ENCODE measurements at places on chromosomes 7 and 10. TPM values are rescaled to one million over a fixed set of nuclear protein-coding genes. Genes with fewer than 3 reads are reported as not detected.

Gene MYOZ1
- not detected for total RNA-seq

GRCh38 chr10:1540144-1540543 is 197.2 kb downstream of the ADARB2 start:
- H3K27me3 ChIP-seq, result no peaks in the 10 kb centered on the region
- H3K4me3 ChIP-seq, result no peak overlapping the region
- no peak overlapping the region for H3K27ac ChIP-seq
- H3K36me3 ChIP-seq, result no peaks in the 10 kb centered on the region

DNA sequence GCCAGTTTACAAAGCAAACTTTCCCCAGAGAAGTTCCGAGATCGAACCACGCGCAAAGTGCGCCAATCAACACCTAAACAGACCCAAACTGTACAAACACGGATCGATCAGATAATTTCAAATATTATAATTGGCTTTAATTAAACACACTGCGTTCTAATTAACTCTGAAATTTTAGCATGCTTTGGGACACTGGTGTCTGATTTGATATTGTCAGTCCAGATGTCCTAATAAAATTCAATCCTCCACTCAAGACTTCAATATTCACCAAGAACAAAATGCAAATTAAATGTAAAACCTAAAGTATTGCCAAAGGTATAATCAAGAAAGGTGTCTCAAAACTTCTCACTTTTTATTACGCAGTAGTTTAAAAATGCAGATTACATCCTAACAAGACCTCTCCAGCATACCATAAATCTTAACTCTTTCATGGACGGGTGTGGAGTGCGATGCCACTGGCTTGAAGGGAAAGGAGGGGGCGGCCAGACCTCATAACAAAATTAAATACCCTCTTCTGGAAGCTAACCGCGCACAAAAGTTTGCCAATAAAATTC is 5.9 kb upstream of the EBF3 start:
- no peak overlapping the region for H3K27ac ChIP-seq
- no peak for DNase-seq
- peaks cover 11% of the 10 kb centered on the region for H3K4me1 ChIP-seq
- H3K36me3 ChIP-seq, result no peaks in the 10 kb centered on the region
- peaks cover 65% of the 10 kb centered on the region for H3K27me3 ChIP-seq

Gene ZNF425
- total RNA-seq, result 0.22 TPM

Gene ARL3
- total RNA-seq, result 5.3 TPM

GRCh38 chr7:89728481-89728880 is 425.8 kb upstream of the STEAP1 start:
- no peak overlapping the region for H3K4me3 ChIP-seq
- H3K27me3 ChIP-seq, result peaks cover 3% of the 10 kb centered on the region
- no peak overlapping the region for H3K27ac ChIP-seq

DNA sequence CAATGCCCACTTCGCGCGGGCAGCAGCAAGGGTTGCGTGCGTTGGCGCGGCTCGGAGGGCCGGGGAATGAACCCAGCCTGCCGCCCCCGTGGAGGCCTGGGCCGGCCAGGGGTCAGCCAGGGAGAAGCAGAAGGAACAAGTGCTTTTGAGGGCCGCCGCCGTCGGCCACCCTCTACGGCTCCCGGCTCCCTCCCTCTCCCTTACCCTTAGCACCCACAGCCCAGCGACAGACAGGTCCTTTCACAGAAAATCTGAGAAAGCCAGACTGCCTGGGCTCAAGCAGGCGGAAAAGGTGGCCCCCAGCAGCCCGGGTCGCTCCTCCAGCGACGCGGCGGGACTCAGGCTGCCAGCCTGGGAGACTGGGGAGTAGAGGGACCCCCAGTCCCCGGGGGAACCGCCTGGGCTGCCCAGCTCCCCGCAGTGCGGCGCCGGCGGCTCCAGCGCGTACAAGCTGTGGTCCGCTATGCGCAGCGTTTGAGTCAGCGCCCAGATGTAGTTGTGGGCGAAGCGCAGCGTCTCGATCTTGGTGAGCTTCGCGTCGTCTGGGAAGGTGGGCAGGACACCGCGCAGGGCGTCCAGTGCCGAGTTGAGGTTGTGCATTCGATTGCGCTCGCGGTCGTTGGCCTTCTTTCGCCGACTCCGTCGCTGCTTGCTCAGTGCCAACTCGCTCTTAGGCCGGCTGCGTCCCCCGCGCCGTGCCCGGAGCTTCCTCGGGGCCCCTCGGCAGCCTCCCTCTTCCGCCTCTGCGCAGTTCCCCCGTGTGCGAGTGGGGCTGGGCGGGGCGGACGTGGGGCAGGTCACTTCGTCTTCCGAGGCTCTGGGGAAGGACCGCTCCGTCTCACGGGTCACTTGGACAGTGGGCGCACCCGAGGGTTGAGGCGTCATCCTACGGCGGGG is 815 bp downstream of the NEUROG3 start:
- peaks cover 80% of the 10 kb centered on the region for H3K27me3 ChIP-seq
- peak; percentile 66 for DNase-seq
- H3K36me3 ChIP-seq, result no peaks in the 10 kb centered on the region
- no peak overlapping the region for H3K27ac ChIP-seq
- H3K4me1 ChIP-seq, result peaks cover 20% of the 10 kb centered on the region

DNA sequence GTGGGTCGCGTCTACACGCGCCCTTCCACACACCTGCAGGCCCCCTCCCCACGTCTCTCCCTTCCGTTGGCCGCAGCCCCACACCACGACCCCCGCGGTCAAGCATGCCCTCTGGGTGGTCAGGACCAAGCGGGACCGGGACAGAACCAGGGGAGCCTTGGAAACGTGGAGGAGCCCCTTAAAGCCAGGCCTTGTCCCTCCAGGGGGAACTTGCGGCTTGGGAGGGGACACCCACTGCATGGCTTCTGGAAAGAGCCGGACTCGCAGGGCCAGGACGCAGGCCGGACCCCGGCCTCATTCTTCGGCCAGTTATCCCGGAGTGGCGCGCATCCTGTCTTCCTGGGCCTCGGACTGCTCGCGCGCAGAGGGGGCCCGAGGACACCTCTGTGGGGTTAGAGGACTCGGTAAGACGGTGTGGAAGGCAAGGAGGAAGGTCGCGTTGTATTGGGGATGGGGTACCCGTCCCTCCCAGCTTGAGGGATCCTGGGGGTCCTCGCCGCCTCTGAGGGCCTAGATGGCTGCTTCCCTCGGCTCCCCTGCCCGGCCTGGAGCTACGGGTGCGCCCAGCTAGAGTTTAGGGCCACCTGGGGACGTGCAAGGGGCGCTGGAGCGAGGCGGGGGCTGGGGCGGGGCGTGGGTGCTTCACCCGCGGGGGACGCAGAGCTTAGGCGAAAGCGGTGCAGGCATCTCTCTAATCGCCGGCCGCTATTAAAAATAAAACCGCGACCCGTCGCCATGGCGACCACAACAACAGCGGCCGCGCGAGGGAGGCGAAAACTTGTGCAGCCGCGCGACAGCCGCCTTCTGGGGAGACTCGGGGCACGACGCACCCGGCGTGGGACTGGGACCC is 1.8 kb upstream of the PDGFA start:
- H3K27ac ChIP-seq, result no peak overlapping the region
- peaks cover 5% of the 10 kb centered on the region for H3K4me1 ChIP-seq
- peaks cover 29% of the 10 kb centered on the region for H3K27me3 ChIP-seq

- peak; percentile 32 for DNase-seq
- peaks cover 56% of the 10 kb centered on the region for H3K4me1 ChIP-seq
- H3K27me3 ChIP-seq, result no peaks in the 10 kb centered on the region
- no peak overlapping the region for H3K27ac ChIP-seq
Observed at GRCh38 chr10:110368002-110368401, 63.3 kb upstream of the SMNDC1 start.

Gene NEUROD6
- total RNA-seq, result not detected

Gene FXYD4
- not detected for total RNA-seq

- DNase-seq, result no peak
- no peaks in the 10 kb centered on the region for H3K36me3 ChIP-seq
- H3K4me3 ChIP-seq, result no peak overlapping the region
- no peak overlapping the region for H3K27ac ChIP-seq
- peaks cover 10% of the 10 kb centered on the region for H3K4me1 ChIP-seq
- H3K27me3 ChIP-seq, result no peaks in the 10 kb centered on the region
Observed at GRCh38 chr7:115135146-115135545, 213.3 kb downstream of the MDFIC start.

GRCh38 chr10:26486990-26487850 is 49.1 kb downstream of the APBB1IP start:
- peaks cover 23% of the 10 kb centered on the region for H3K36me3 ChIP-seq
- peaks cover 74% of the 10 kb centered on the region for H3K4me1 ChIP-seq
- H3K27me3 ChIP-seq, result no peaks in the 10 kb centered on the region
- DNase-seq, result peak; percentile 90

Gene SLC29A4
- 2.9 TPM for total RNA-seq

DNA sequence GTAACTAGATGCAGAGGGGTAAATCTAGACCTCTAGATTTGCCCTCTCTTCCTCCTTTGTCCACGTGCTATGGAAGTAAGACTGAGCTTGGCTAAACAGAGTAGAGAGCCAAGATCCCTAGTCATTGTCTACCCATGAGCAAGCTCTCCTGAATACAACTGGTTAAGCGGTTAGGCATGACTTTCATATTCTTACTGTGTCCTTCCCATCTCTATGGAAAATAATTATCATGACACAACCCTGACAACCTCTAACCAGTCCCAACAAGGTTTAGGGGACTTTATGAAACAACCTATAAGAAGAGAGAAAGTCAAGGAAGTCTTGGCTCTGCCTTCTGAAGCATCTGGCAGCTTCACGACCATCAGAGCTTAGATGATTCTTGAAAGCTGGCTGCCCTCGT is 7.8 kb upstream of the LAMB4 start:
- peak overlapping the region; percentile 3 for H3K27ac ChIP-seq
- H3K4me1 ChIP-seq, result peaks cover 30% of the 10 kb centered on the region
- DNase-seq, result no peak
- peaks cover 2% of the 10 kb centered on the region for H3K36me3 ChIP-seq
- peaks cover 9% of the 10 kb centered on the region for H3K27me3 ChIP-seq
- H3K4me3 ChIP-seq, result no peak overlapping the region

Gene TCAF1
- 13.8 TPM for total RNA-seq

DNA sequence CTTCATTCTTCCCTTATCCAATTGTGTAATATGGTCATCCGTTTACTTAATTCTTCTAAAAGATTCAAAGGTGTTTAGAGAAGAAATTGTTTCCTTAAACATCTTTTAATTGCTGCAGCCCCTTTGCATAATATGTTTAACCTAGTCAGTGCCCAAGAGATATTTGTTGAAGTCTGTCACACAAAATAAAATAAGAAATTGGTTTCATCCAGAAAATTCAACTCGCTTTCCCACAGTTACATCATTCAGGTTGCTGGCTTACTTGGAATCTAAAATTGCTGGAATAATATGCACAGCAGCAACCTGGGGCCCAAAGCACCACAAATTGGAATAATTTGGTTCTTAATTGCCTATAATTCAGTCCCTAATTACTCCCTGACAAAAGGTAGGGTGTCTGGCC is 155.1 kb upstream of the ETV1 start:
- H3K4me3 ChIP-seq, result no peak overlapping the region
- no peaks in the 10 kb centered on the region for H3K36me3 ChIP-seq
- H3K27me3 ChIP-seq, result no peaks in the 10 kb centered on the region
- DNase-seq, result no peak
- H3K27ac ChIP-seq, result no peak overlapping the region

Gene TNS3
- 0.16 TPM for total RNA-seq

Gene FBXO24
- total RNA-seq, result 1.4 TPM

DNA sequence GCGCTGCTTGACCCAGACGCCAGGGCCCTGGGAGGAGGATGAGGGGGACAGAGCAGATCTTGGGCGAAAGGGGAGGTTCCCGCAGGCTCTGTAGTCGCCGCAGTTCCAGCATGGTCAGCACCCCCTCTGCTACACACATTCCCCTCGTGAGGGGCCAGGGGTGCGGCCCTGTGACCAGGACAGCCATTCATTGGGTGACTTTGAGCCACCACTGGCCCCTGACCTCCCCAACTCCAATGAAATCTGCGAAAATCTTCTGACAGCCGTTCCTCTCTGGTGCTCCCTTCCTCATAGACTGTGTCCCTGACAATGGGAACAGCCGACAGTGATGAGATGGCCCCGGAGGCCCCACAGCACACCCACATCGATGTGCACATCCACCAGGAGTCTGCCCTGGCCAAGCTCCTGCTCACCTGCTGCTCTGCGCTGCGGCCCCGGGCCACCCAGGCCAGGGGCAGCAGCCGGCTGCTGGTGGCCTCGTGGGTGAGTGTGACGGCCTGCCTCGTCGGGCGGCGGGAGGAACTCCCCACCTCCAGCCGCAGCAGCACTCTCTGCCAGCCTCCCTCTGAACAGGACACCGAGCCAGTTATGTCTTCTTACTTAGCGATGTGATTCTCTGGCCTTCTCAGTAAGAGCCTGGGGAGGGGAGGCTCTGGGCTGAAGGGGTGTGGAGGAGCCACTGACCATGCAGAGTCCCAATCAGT is 825 bp downstream of the TMEM176A start:
- peaks cover 5% of the 10 kb centered on the region for H3K4me1 ChIP-seq
- peaks cover 34% of the 10 kb centered on the region for H3K27me3 ChIP-seq
- peaks cover 2% of the 10 kb centered on the region for H3K36me3 ChIP-seq
- no peak overlapping the region for H3K27ac ChIP-seq
- DNase-seq, result no peak

GRCh38 chr7:128909625-128910568 is 612 bp downstream of the KCP start:
- H3K4me1 ChIP-seq, result peaks cover 2% of the 10 kb centered on the region
- no peak overlapping the region for H3K4me3 ChIP-seq
- peaks cover 41% of the 10 kb centered on the region for H3K27me3 ChIP-seq
- H3K27ac ChIP-seq, result no peak overlapping the region

Gene MRLN
- not detected for total RNA-seq

DNA sequence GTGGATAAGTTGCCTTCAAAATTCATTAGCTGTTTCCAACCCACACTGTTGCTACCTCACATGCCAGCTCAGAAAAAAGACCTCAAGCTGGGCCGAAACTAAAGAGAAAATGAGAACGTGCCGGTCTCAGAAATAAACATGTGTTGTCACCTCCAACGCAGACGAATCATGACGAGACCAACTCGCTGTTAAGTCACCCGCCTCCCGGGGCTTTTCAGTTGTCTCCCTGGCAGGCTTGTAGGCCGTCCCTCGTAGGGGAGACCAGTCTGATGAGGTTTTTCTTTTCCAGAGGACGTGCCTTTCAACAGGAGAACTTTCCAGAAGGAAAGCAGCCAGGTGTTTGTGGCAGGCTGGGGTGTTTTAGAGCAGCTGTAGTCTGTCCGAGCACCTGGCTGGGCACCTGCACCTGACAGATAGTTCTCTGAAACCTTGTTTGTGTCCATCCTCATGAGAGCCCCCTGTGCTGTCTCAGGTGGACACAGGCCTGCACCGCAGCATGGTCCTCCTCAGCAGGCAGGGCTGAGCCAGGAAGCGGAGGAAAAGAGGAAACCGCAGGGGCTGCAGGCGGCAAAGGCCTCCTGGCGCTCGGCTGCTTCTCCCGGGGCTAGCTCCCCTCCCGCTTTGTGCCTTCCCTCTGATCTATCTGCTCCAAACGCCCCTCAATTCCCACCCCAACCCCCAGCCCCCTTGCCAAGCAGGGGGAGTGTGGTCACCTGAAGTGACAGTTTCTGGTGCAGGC is 78.8 kb downstream of the CHST15 start:
- no peak for DNase-seq
- H3K36me3 ChIP-seq, result no peaks in the 10 kb centered on the region
- no peak overlapping the region for H3K27ac ChIP-seq
- no peaks in the 10 kb centered on the region for H3K27me3 ChIP-seq
- no peak overlapping the region for H3K4me3 ChIP-seq
- H3K4me1 ChIP-seq, result no peaks in the 10 kb centered on the region
